Right ventricle myocardium superior (tissue), 1 donor: ENCODE measurements at places on chromosomes 11 and 22. TPM values are rescaled to one million over a fixed set of nuclear protein-coding genes. Genes with fewer than 3 reads are reported as not detected.
A peak's percentile ranks its signal among the peaks of the same experiment; 100 is the strongest.

GRCh38 chr11:2715716-2716350, 16.0 kb upstream of the KCNQ1OT1 start:
- DNase-seq: no peak

DNA sequence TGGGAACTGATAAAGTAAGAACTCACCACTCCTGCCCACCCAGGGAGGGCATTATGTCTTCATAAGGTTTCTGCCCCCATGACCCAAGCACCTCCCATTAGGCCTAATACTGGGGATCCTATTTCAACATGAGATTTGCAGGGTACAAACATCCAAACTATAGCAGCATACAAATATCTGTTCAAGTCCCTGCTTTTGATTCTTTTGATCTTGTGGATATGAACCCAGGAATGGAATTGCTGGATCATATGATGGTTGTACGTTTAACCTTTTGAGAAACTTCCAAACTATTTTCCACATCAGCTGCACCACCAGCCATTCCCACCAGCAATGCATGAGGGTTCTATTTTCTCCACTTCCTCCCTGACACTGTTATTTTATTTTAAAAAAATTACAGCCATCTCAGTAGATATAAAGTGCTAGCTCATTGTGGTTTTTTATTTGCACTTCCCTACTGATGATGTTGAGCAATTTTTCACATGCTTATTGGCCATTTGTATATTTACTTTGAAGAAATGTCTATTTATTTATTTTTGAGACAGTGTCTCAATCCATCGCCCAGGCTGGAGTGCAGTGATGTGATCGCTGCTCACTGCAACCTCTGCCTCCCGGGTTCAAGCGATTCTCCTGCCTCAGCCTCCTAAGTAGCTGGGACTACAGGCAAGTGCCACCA, 7.1 kb upstream of the ATG16L2 start:
- DNase-seq: no peak

DNA sequence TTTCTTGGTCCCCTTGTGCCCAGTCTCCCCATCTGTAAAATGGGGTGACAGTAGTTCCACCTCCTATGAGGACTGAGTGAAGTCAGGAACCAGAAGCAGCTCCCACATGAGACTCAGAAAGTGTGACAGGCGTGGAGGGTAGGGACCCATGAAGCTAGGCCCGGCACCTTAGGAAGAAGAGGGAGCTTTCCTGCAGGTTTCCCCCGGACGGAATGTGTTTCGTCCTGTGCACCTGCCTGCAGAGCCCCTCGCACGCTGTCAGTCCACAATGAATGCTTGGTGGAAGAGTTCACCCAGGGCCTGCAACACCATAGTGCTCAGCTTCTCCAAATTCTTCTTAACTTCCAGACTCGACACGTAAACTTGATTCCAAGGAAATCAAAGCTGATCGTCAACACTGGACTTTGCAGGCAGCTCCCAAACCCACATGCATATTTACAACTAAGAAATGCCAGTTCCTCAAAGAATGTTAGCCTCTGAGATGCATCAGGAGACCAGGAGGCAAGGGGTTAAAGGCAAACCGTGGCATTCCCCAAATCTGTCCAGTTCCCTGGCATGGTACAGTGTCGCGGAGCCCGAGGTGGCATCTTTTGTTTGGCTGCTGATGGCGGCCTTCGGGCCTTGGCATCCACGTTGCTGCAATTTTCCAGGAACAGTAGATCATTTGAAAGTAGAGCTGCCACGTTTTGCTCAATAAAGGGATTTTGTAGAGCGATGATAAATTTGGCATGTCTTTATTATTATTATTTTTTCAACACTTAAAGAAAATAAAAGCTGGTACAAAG, 15.4 kb downstream of the LRP5 start:
- no peak for DNase-seq

DNA sequence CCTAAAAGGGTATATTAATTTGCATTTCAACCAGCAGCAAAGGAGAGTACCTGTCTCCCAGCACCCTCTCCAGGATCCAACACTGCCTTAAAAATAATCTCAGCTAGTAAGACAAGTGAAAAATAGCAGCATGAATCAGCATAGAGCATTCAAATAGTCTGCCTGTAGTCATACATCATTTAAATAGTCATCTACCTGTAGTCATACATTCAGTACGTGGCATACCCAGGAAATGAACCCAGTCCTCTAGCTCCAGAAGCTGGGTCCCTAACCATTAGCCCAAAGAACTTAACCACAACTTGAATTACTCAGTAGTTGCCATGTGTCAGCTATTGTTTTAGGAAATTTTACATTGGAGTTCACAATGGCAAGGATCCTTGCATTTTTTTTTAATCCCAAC, 9.3 kb downstream of the TENM4 start:
- DNase-seq: no peak

DNA sequence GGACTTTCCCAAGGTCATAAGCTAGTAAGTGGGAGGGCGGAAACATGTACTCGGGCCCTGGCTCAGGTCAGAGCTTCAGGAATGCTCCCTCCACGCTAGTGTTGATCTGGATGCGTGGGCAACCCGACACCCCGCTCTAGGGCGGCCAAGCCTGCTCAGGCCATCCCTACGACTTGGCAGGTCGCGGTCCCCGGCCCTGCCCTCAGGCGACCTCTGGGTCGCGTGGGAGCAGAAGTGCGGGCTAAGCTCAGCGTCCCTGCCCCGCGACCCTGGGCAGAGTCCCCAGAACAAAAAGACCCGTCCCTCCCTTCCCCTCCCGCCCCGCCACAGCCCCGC, 781 bp upstream of the TEF start:
- no peak for DNase-seq

DNA sequence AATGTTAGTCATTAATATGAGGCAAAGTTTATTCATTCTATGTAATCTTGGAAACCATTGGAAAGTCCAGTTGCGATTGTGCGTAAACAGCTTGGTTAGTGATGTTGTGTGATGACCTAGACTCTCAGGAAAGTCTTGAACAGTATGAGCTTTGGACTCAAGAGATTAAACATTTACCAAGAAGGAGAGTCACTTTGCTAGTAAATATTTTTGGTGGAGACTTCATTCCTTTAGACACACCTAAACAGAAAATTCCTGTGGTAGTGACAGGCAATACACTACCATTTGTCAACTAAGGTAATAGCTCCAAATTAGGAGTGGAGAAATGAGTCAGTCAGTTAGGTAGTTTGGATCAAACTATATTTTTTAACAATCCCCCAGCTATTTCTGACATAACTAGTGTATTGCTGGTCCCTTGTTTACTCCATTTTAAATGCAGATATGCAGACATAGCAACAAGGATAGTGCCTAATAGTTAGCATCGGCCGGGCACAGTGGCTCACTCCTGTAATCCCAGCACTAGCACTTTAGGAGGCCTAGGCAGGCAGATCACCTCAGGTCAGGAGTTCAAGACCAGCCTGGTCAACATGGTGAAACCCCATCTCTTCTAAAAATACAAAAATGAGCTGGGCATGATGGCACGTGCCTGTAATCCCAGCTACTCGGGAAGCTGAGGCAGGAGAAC, 89.3 kb downstream of the ARHGAP42 start:
- DNase-seq: no peak

GRCh38 chr11:124875943-124876817, 10.9 kb downstream of the ROBO3 start:
- peak; percentile 92 for DNase-seq

GRCh38 chr11:60315871-60316270, 11.2 kb upstream of the MS4A6E start:
- no peak for DNase-seq

GRCh38 chr22:17106785-17107546, 14.2 kb downstream of the TMEM121B start:
- DNase-seq: peak; percentile 47

- DNase-seq: no peak
Measured at GRCh38 chr11:32311346-32312065, 123.8 kb downstream of the WT1 start.

DNA sequence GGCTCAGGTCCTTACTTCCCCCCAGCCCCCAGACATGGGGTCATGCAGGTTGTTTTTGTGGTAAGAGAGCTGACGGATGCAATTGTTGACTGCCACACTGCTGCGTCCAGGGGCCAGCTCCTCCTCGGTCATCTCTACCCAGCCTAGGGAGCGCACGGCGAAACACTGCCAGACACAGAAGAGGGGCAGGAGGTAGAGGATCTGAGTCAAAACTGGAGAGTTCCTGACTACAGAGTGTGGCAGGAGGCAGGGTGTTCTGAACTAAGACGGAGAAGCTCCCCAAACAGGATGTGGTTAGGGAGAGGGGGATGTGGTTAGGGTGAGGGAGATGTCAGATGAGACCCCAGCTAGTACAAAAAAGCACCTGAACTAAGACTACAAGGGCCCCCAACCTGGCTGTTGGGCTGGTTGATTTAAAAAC, 12.3 kb downstream of the SMPD1 start:
- DNase-seq: no peak

- no peak for DNase-seq
Measured at GRCh38 chr22:48578138-48579042, 1249.3 kb downstream of the BRD1 start.

GRCh38 chr11:84437071-84437980, 1151.2 kb upstream of the CCDC90B start:
- peak; percentile 27 for DNase-seq

The OR56B1 gene
- not detected for total RNA-seq

The KLHL35 gene
- 0.48 TPM for total RNA-seq

The OR52I2 gene
- not detected for total RNA-seq

The OVOL1 gene
- not detected for total RNA-seq

The CDPF1 gene
- 5.4 TPM for total RNA-seq

The ARHGEF17 gene
- 51.5 TPM for total RNA-seq

The PRAME gene
- total RNA-seq: not detected
